NCI-H1092 (cell line): ENCODE measurements at places on chromosomes 1 and 21.

- no peak for DNase-seq
Measured at GRCh38 chr1:118243269-118243668, 58.2 kb upstream of the SPAG17 start.

- no peak for DNase-seq
Measured at GRCh38 chr1:1365875-1366698, 7.7 kb upstream of the MXRA8 start.

- no peak for DNase-seq
Measured at GRCh38 chr1:247322442-247322841, 9.2 kb downstream of the ZNF496 start.

DNA sequence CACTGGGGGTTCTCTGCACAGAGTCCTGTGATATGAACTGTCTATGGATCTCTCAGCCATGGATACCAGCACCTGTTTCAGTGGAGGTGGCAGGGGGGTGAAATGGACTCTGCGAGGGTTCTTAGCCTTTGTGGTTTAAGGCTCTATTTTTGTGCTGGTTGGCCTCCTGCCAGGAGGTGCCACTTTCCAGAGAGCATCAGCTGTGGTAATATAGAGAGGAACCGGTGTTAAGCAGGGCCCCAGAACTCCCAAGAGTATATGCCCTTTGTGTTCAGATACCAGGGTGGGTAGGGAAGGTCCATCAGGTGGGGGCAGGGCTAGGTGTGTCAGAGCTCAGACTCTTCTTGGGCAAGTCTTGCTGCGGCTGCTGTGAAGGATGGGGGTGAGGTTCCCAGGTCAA, 330.0 kb upstream of the PLD5 start:
- no peak for DNase-seq

DNA sequence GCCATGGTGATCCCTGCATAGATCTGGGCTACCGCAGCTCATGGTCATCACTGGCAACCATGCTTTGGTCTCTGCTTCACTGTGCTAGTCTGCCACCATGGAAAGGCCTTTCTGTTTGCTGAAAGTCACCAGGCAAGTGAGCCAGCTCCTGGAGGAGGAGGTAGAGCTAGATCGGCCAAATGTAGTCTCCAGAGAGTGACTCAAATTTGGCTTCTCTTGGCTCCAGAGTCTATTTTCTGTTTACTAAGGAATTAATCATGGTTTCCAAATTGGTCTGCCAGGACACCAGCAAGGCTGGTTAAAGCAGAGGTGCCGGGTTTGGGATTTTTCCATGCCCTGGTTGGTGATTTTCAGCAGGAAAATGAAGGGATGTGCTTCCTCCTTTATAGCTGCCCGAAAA, 52.7 kb upstream of the IVNS1ABP start:
- no peak for DNase-seq

GRCh38 chr1:15755646-15756040, 3.0 kb upstream of the FBLIM1 start:
- no peak for DNase-seq

DNA sequence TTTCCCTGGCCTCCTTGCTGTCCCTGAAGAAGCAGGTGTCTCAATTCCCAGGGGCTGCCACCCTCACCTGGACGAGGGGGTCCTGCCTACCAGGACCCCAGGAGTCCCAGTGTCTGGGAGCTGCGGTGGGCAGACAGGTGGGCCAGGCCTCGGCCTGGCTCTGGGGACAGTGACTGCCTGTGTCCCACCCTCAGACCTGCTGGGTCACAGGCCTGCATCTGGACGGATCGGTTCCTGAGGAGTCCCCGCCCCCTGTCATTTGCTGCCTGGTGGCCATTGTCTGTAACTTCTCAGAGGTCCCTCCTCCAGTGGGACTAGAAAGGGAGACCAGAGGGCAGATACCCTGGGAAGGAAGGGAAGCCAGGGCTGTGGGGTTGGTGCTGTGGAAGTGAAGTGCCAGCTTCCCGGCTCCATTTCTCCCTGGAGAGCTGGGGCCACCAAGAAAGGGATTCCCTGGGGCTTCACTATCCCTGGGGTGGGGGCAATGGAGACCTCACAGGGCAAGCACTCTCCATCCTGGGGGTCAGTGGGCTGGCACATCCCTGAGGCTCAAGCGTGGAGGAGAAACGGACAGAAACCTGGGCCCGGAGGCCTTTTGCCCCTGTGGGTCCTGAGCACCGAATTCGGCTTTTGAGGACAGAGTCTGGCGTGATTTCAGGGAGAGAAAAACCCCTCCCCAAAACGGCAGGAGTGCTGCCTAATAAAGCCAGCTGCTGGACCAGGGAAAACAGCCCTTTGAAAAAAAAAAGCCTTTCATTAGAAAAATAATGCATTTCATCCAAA, 157.3 kb downstream of the PEX14 start:
- DNase-seq: no peak
